ENCODE measurements at places on chromosomes 3 and 15.

- H3K4me1 ChIP-seq: peaks cover 8% of the 10 kb centered on the region
- DNase-seq: peak; percentile 15
- H3K36me3 ChIP-seq: no peaks in the 10 kb centered on the region
- H3K4me3 ChIP-seq: no peak overlapping the region
Observed at GRCh38 chr3:69324362-69325025, 61.4 kb downstream of the FRMD4B start.

DNA sequence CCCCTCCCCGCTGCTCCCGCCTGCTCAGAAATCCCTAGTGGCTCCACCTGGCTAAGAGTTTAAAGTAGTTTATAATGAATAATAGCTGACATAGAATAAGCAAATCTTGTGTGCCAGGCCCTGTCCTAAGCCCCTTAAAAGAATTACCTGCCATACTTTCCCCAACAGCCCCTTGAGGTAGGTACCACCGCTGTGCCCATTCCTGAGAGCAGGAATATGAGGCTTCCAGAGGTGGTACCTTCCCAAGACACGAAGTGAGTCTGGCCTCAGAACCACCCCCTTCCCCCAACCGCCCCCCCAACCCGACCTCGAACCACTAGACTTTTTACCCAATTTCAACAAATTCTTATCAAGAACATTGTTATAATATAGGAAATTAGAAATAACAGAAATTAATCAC is 1.2 kb downstream of the ABHD6 start:
- H3K27ac ChIP-seq: peak overlapping the region; percentile 95
- peaks cover 20% of the 10 kb centered on the region for H3K4me1 ChIP-seq
- no peaks in the 10 kb centered on the region for H3K36me3 ChIP-seq
- peaks cover 10% of the 10 kb centered on the region for H3K27me3 ChIP-seq

GRCh38 chr15:48930735-48931134 is 33.0 kb downstream of the SHC4 start:
- no peak overlapping the region for H3K27ac ChIP-seq
- peaks cover 3% of the 10 kb centered on the region for H3K4me1 ChIP-seq
- no peak for DNase-seq

DNA sequence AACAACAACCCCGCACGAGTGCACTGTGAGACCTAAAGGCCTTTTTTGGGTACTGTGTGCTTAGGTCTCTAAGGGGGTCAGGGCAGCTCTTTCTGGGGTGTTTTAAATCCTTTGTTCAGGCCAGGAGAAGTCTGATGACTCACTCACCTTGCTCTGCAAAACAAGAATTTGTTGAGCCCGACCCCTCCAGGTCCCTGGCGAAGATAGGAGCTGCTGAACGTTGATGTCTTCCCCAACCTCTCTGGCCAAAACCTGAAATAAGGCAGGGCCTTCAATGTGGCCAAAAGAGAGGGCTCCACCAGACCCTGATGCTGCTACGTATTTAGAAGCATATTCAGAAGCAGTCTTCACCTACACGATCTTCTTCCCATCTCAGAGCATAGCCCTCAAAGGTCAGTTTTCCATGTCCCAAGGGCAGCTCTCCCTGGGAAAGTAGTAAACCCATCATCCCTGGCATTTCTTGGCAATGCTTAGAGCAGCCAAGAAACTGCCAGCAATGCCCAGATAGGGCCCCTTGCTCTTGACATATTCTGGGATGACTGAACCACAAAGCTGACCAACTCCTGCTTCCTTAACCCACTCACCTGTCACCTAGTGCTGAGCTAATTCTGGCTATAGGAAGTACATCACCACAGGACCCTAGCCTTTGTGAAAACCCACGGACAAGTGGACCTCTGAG is 27.1 kb downstream of the CCDC13 start:
- H3K4me3 ChIP-seq: no peak overlapping the region
- no peak overlapping the region for H3K27ac ChIP-seq
- H3K36me3 ChIP-seq: no peaks in the 10 kb centered on the region
- no peaks in the 10 kb centered on the region for H3K4me1 ChIP-seq
- peak; percentile 39 for DNase-seq
- peaks cover 4% of the 10 kb centered on the region for H3K27me3 ChIP-seq
